ENCODE measurements at places on chromosomes 13 and 19. TPM values are rescaled to one million over a fixed set of nuclear protein-coding genes. Genes with fewer than 3 reads are reported as not detected.

Gene RFPL4AL1
- not detected for total RNA-seq

Gene IRGC
- not detected for total RNA-seq

Gene TRIP10
- total RNA-seq = 22.2 TPM

Gene PGLYRP2
- 0.12 TPM for total RNA-seq

Gene SHC2
- total RNA-seq = not detected

Gene C13orf46
- 2.3 TPM for total RNA-seq

Gene STOML3
- not detected for total RNA-seq
